Nephron progenitor cell (in vitro differentiated cells): ENCODE measurements at places on chromosomes 3 and 15.

- peak overlapping the region; percentile 73 for H3K27ac ChIP-seq
- H3K4me3 ChIP-seq: no peak overlapping the region
- DNase-seq: no peak
- peaks cover 24% of the 10 kb centered on the region for H3K4me1 ChIP-seq
- no peaks in the 10 kb centered on the region for H3K27me3 ChIP-seq
These were observed 166.2 kb upstream of the TBC1D5 start for GRCh38 chr3:17908399-17909191.

DNA sequence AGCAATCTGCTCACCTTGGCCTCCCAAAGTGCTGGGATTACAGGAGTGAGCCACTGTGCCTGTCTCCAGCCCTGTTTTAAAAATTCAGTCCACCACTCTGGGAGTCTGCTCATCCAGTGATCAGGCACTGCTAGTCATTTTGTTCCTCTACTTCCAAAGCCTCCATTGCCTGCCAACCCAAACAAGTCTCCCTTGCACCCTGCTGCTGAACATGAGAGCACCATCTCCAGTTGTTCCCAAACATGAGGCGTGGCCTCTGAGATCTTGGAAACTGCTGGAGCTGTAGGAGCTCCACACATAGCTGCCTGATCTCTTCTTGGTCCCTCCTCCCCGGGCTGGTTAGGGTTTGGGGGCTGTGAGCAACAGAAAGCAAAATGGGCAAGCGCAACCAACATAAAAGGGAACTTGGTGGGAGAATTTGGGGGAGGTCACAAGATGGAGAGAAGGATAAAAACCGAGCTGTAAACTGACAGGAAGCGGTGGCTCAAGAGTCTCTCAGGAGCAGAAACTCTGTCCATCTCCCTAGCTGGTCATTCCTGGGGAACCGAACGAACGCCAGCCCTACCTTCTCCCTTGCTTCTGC is 49.6 kb upstream of the TLE3 start:
- peaks cover 12% of the 10 kb centered on the region for H3K27me3 ChIP-seq
- H3K27ac ChIP-seq: no peak overlapping the region
- H3K4me3 ChIP-seq: no peak overlapping the region
- H3K4me1 ChIP-seq: peaks cover 63% of the 10 kb centered on the region
- peaks cover 7% of the 10 kb centered on the region for H3K36me3 ChIP-seq
- DNase-seq: no peak

DNA sequence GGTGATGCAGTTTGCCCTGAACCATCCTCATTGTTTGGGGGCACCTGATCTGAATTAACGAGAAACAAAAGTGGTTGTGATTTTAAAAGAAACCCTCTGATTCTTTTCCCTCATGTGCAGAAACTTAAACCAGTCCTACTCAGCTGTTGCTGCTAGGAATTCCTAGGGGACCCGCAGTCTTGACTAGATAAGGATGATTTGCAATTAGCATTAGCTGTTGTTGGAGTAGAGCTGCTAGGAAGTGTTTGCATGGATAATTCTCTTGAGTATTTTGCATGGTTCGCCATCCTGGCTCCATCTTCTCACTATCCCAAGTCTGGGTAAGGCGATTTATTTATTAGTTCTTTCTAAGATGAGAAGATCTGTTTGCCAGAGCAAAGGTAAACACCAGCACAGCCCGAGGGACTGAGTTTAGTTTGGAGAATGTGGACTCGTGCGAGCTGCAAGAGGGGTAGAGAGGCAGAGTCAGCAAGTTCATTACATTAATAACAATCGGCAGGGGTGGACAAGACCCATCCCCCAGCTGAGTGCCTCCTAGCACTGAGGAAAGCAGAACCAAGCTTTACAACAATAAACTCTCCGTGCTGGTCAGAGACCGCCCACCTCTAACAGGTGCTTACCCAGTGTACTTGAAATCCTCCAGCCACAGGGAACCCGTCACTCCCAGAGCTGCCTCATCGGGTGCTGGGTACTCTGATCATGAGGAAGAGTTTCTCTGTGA is 4.1 kb downstream of the FGD5 start:
- peaks cover 22% of the 10 kb centered on the region for H3K27me3 ChIP-seq
- DNase-seq: no peak
- H3K4me3 ChIP-seq: peak overlapping the region; percentile 24
- peaks cover 5% of the 10 kb centered on the region for H3K36me3 ChIP-seq
- peaks cover 37% of the 10 kb centered on the region for H3K4me1 ChIP-seq

DNA sequence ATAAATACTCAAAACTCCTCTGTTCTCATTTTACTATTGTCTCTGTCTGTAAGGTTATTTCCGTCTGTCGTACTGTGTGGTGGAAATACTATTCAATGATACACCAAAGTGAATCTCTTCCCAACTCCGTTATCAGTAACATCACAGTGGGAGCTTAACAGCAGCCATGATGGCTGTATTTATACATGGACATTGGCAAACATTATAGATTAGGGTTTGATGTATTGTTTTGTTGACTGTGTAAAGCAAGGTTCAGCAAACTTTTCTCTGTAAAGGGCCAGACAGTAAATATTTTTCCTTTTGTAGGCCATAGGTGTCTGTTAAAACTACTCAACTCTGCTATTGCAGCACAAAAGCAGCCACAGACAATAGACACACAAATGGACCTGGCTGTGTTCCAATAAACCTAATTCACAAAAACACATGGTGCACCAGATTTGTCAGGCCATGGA is 23.2 kb downstream of the LIPC start:
- no peaks in the 10 kb centered on the region for H3K36me3 ChIP-seq
- DNase-seq: no peak

DNA sequence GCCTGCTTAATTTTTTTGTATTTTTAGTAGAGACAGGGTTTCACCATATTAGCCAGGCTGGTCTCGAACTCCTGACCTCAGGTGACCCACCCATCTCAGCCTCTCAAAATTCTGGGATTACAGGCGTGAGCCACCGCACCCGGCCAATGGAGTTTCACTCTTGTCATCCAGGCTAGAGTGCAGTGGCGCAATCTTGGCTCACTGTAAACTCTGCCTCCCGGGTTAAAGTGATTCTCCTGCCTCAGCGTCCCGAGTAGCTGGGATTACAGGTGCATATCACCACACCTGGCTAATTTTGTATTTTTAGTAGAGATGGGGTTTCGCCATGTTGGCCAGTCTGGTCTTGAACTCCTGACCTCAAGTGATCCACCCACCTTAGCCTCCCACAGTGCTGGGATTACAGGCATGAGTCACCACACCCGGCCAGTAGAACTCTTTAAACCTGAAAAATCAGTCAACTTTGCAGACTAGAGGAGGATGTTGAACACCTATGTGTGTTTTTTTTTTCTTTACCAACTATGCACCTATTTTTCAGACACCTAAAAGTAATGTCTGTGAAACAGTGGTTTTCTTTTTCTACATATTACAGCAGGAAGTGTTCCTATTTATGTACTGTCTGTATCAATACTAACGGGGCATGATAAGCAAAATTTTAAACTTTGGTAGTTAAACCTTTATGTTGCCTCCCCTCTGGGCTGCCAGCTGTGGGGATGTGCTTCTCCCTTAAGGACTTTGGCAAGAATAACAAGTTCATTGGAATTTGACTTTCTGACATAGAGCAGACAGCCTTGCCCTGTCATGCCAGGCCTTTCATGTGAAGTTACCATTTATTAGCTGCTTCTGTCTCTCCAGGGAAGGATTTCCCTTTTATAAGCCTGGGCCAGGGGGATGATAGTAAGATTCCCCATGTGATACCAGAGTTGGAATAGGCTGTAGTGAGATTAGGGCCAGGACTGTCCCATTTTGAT is 8.1 kb downstream of the ARIH2 start:
- peak overlapping the region; percentile 42 for H3K27ac ChIP-seq
- H3K27me3 ChIP-seq: no peaks in the 10 kb centered on the region
- H3K36me3 ChIP-seq: peaks cover 75% of the 10 kb centered on the region
- DNase-seq: no peak
- H3K4me3 ChIP-seq: no peak overlapping the region
- H3K4me1 ChIP-seq: peaks cover 18% of the 10 kb centered on the region

GRCh38 chr3:119395923-119396358 is 67.5 kb downstream of the TMEM39A start:
- no peaks in the 10 kb centered on the region for H3K4me1 ChIP-seq
- H3K27me3 ChIP-seq: peaks cover 3% of the 10 kb centered on the region
- peak overlapping the region; percentile 32 for H3K27ac ChIP-seq
- H3K36me3 ChIP-seq: peaks cover 5% of the 10 kb centered on the region

GRCh38 chr3:176208283-176208682 is 989.0 kb downstream of the TBL1XR1 start:
- no peak overlapping the region for H3K4me3 ChIP-seq
- no peaks in the 10 kb centered on the region for H3K36me3 ChIP-seq
- no peaks in the 10 kb centered on the region for H3K27me3 ChIP-seq
- H3K4me1 ChIP-seq: no peaks in the 10 kb centered on the region

DNA sequence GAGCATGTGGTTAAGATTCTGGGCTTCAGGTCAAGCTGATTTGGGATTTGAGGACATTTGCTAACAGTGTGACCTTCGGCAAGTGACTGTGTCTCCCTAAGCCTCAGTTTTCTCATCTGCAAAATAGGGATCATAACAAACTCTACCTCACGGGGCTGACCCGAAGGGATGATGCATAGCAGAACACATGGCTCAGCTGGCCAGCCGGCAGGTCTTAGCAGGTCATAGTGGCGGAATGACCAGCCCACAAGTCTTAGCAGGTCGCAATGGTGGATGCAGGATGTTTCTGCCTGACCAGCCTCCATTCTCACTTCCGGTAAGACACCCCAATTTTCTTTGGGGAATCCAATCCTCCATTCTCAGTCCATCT is 63.3 kb downstream of the IQSEC1 start:
- no peak overlapping the region for H3K4me3 ChIP-seq
- no peaks in the 10 kb centered on the region for H3K36me3 ChIP-seq
- H3K4me1 ChIP-seq: peaks cover 74% of the 10 kb centered on the region

DNA sequence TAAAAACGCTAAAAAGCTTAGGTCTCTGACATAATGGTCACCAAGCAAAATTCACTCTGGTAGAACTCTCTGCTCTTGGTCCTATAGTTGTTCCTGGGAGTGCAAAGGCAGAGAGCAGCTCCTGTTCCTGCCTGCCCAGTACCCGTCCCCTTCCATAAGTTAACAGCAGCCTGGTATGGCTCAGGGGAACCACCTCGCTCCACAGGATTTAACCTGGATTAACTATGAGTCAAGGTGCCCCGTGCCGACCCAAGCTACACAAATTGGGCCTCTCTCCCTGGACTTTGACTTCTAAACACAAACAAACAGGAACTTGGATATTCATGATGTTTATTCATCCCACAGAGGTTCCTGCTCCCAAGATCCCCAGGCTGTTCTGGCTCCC is 32.1 kb downstream of the SCAP start:
- peaks cover 13% of the 10 kb centered on the region for H3K4me1 ChIP-seq
- no peak for DNase-seq
- H3K4me3 ChIP-seq: no peak overlapping the region
- peaks cover 61% of the 10 kb centered on the region for H3K36me3 ChIP-seq

- peaks cover 22% of the 10 kb centered on the region for H3K4me1 ChIP-seq
- no peak for DNase-seq
- no peak overlapping the region for H3K27ac ChIP-seq
- H3K4me3 ChIP-seq: no peak overlapping the region
- H3K36me3 ChIP-seq: no peaks in the 10 kb centered on the region
These were observed 41.9 kb upstream of the PLXND1 start for GRCh38 chr3:129648391-129648790.

GRCh38 chr15:25059698-25060471 is 105.1 kb downstream of the SNRPN start:
- peaks cover 100% of the 10 kb centered on the region for H3K36me3 ChIP-seq
- no peak overlapping the region for H3K4me3 ChIP-seq
- no peak for DNase-seq
- H3K27ac ChIP-seq: no peak overlapping the region
- H3K4me1 ChIP-seq: no peaks in the 10 kb centered on the region

DNA sequence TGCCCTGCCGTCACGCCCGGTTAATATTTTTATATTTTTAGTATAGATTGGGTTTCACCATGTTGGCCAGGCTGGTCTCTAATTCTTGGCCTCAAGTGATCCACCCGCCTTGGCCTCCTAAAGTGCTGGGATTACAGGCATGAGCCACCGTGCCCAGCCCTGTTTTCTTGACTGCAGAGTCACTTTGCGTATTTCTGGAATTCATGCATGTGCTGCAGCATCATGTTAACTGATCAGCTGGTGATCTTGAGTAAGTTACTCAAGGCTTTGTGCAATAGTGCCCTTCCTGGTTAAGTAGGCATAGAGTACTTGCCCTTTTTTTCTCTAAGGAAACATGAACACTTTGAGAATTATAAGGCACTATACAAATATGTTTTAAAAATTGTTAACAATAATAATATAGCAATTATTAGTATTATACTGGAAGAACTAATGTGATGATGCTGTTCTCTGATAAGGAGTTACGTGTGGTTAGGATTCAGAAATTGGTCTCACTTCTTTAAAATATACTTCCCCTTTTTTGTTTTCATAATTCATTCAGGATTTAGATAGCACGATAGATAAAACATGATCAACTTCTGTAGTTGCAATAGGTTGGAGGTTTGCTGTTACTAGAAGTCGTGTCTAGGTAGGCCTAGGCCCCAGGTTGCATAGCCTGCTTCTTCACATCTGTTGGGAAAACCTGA is 33.6 kb downstream of the GPR171 start:
- peaks cover 6% of the 10 kb centered on the region for H3K27me3 ChIP-seq
- peaks cover 26% of the 10 kb centered on the region for H3K4me1 ChIP-seq
- no peak for DNase-seq
- peaks cover 15% of the 10 kb centered on the region for H3K36me3 ChIP-seq

GRCh38 chr3:125960456-125961288 is 8.3 kb upstream of the ROPN1B start:
- H3K27me3 ChIP-seq: peaks cover 34% of the 10 kb centered on the region
- no peaks in the 10 kb centered on the region for H3K4me1 ChIP-seq
- DNase-seq: no peak
- H3K4me3 ChIP-seq: no peak overlapping the region
- H3K27ac ChIP-seq: no peak overlapping the region
- no peaks in the 10 kb centered on the region for H3K36me3 ChIP-seq

- no peaks in the 10 kb centered on the region for H3K27me3 ChIP-seq
- H3K36me3 ChIP-seq: no peaks in the 10 kb centered on the region
- no peak overlapping the region for H3K4me3 ChIP-seq
These were observed 744.7 kb downstream of the EPHA3 start for GRCh38 chr3:89851974-89852621.

GRCh38 chr15:71279757-71280141 is 164.5 kb downstream of the THSD4 start:
- peaks cover 4% of the 10 kb centered on the region for H3K27me3 ChIP-seq
- peaks cover 48% of the 10 kb centered on the region for H3K4me1 ChIP-seq
- H3K4me3 ChIP-seq: no peak overlapping the region
- no peak for DNase-seq
- H3K36me3 ChIP-seq: no peaks in the 10 kb centered on the region

- H3K4me1 ChIP-seq: peaks cover 47% of the 10 kb centered on the region
- H3K27me3 ChIP-seq: peaks cover 4% of the 10 kb centered on the region
- peak within 1 kb of the TSS; percentile 94 for H3K27ac ChIP-seq
- peak; percentile 85 for DNase-seq
- H3K36me3 ChIP-seq: peaks cover 11% of the 10 kb centered on the region
These were observed at the start of gene SATB1 for GRCh38 chr3:18424729-18425640. SATB1 (minus strand) TSS chr3:18425339; CDS start chr3:18420967, 4,372 bp downstream.

- H3K4me3 ChIP-seq: no peak overlapping the region
- DNase-seq: no peak
- peaks cover 8% of the 10 kb centered on the region for H3K4me1 ChIP-seq
- H3K27ac ChIP-seq: no peak overlapping the region
- H3K27me3 ChIP-seq: no peaks in the 10 kb centered on the region
- H3K36me3 ChIP-seq: peaks cover 16% of the 10 kb centered on the region
These were observed 16.2 kb upstream of the DUT start for GRCh38 chr15:48315041-48315440.
